RCC 7860 (cell line): ENCODE measurements at places on chromosomes 3 and 15.

DNA sequence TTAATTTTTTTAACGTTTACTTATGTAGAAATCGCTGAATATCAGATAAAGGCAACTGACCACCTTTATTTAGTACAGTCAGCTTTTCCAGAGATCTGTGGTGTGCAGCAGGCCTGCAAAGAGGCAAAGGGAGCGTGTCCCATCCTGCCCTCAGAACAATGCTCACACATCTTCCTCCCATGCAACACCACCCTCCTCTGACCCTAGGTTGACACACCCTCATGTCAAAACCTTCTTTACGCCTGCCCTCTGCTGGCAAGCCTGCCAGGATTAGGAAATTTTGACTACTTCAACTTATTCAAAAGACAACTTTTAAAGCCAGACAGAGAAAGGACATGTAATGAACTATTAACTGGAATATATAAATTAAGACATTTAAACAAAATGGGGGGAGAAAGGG is 513.7 kb downstream of the FOXP1 start:
- no peak for DNase-seq

- no peak for DNase-seq
These were observed 88.7 kb downstream of the ARIH1 start for GRCh38 chr15:72562878-72563277.

DNA sequence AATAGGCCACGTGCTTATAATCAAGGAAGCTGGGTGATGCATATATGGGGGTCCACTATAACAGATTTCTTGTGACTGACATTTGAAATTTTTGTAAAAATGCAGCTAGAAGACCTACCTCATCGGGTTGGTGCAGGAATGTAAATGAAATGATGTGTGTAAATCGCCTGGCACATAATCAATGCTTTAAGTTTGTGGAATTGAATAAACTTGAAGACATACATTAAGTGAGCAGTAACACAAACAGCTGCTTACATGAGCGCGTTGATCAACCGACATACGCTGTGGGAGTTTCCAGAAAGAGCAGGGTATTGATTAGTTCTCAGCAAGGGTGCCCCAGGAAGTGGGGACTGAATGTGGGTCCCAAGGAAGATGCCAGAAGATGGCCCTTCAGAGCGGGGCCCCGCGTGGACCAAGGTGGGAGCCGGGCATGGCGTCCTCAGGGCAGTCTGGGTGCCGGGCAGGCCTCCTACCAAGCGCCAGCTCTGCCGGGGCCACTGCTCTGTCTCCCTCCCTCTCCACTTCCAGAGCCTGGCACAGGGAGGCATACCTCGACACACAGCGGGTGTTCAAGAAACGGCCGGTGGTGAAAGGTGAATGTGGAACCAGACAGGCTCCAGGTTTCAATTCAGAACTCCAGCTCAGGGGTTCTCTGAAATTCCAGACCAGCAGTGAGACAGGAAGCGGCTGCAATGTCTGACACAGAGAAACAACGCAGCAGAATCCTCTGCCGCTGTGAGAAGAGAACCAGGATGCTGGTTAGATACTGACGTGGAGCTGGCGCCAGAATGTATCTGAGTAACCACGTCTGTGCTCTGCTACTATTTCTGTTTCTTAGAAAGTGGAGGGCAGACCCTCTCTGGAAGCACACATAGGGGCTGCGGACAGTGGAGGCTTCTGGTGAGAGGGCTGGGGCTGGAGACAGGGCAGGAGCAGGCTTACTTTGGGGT is 12.6 kb downstream of the BFSP2 start:
- no peak for DNase-seq

DNA sequence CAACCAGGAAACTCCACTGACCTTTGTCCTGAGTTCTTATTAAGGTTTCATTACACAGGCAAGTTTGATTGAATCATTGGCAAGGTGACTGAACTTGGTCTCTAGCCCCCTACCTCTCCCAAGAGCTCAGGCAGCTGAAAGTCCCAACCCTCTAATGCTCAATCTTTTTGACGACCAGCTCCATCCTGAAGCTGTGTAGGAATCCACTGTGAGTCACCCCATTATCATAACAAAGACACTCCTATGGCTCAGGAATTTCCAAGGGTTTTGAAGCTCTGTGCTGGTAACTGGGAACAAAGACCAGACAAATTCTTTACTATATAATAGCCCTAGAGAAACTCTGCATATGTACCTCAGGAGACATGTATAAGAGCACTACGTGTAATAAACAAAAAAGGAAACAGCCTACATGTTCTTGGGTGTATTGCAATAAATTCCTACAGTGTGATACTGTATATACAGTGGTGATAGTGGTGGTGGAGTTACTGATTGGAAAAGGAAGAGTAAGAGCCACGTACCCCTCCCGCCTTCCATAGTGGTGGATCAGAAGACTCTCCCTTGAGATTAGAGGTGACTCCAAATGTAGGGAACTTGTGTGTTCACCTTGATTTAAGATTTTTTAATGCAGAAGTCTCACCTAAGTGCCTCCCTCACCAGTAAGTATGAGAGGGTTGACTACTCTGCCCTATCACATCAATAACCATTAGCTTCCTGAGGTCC is 116.6 kb downstream of the ST8SIA2 start:
- no peak for DNase-seq

- no peak for DNase-seq
These were observed 353.9 kb downstream of the PTPRG start for GRCh38 chr3:61915296-61915695.

DNA sequence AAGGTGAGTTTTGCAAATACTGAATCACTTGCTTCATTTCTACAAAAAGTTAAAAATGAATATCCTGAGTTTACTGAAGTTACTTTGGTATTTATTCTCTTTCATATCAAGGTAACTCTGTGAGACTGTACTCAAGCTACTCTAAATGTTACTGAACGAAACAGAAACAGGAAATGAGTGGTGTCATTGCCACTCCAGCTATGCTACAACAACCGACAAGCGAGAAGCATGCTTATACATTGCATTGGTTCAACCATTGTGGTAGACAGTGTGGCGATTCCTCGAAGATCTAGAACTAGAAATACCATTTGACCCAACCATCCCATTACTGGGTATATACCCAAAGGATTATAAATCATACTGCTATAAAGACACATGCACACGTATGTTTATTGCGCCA is 313.2 kb upstream of the THBS1 start:
- DNase-seq: no peak

- no peak for DNase-seq
These were observed 42.3 kb downstream of the GHSR start for GRCh38 chr3:172405914-172406313.

- DNase-seq: no peak
These were observed 25.7 kb downstream of the MYO1E start for GRCh38 chr15:59346951-59347350.

GRCh38 chr3:28678086-28678485 is 329.5 kb upstream of the AZI2 start:
- DNase-seq: no peak

DNA sequence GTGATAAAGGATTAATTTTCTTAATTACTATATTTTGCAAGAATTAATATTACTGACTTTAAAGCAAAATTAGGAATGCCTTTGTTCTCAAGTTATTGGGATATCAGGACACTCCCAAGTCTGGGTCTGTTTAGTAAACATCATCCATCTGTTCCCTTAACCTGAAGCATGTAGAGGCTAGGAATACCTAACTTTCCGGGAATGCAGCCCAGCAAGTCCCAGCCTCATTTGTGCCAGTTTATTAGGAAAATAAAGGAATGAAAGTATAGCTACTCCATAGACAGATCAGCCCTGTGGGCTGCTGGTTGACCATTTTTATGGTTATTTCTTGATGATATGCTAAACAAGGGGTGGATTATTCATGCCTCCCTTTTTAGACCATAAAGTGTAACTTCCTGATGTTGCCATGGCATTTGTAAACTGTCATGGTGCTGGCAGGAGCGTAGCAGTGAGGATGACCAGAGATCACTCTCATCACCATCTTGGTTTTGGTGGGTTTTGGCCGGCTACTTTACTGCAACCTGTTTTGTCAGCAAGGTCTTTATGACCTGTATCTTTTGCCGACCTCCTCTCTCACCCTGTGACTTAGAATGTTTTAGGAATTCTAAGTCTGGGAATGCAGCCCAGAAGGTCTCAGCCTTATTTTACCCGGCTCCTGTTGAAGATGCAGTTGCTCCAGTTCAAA is 540.2 kb downstream of the NAALADL2 start:
- no peak for DNase-seq

DNA sequence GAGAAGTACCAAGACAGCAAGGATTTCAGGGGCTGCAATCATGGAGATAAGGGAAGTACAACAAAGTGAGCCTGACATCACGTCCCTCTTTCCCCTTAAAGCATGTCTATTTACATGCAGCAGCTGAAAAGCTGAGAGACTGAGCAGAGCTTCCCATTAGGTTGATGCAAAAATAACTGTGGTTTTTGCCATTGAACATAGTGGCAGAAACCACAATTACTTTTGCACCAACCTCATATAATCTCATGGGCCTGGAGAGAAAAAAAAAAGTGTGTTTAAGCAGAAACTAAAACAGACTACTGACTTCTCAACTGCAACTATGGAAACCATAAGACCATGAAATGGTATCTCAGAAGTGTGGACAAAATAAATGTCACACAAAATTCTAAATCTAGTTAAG is 48.3 kb downstream of the CCDC12 start:
- no peak for DNase-seq
